ENCODE measurements at places on chromosomes 6 and 20.

DNA sequence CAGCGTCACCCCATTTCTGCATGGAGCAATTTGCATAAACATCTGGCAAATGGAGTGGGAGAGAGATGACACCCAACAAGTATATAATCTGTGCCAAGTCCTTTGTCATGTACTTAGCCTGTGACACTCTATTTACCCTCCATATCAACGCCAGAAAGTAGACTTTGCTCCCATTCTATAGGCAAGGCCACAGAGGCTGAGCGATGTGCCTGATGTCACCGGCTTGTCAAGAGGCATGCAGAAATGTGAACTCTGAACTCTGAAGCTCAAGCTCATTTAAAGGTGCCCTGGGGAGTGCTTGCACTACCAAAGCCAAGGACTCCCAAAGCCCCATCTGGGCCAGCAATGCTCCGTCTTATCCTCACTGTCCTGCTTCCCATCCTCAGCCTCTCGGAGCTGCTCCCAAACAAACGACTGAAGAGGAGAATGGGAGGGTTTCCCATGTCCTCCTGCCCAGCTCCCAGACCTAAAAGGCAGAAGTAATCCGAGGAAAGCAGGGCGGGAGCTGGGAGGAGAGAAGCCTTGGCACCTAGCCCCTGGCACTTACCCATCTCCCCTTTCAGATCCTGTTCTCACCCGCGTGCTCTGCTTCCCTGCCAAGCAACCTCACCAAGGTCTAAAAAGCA, 9.2 kb downstream of the CPNE5 start:
- DNase-seq = no peak

- no peak for DNase-seq
Observed at GRCh38 chr6:71347119-71347518, 58.5 kb downstream of the OGFRL1 start.

DNA sequence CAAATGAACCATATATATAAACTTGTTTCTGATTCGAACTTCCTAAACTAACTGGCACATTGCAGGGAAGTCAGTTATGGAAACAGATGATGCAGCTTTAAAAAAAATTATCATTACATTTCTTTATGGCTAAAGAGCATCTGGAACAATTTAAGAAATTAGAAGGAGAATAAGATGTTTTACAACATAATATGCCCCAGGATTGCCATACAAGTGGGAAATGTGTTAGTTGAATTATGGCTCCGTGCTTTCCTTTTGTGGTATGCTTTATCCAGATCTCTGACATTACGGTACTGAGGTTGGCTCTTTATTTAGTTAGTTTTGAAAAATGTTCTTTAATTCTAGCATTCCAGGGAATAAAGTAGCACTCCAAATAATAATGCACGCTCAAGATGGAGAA, 343.0 kb upstream of the ZFP64 start:
- no peak for DNase-seq

- DNase-seq = no peak
Observed at GRCh38 chr20:6566821-6567220, 200.7 kb upstream of the BMP2 start.

GRCh38 chr6:26327450-26328264, 37.3 kb upstream of the BTN3A2 start:
- no peak for DNase-seq

DNA sequence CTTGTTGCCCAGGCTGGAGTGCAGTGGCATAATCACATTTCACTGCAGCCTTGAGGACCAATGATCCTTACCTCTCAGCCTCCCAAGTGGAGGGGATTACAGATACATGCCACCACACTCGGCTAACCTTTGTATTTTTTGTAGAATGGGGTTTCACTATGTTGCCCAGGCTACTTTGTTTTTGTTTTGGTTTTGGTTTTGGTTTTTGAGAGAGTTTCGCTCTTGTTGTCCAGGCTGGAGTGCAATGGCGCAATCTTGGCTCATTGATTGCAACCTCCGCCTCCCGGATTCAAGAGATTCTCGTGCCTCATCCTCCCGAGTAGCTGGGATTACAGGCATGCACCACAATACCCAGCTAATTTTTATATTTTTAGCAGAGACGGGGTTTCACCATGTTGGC, 105.5 kb downstream of the BMP7 start:
- no peak for DNase-seq
